Stimulated activated CD8-positive, alpha-beta memory T cell treated with anti-CD3 and anti-CD28 coated beads, Interleukin-2, amount 100 ng/mL, for 1 hour (primary cell): ENCODE measurements at places on chromosomes 16 and 17.

DNA sequence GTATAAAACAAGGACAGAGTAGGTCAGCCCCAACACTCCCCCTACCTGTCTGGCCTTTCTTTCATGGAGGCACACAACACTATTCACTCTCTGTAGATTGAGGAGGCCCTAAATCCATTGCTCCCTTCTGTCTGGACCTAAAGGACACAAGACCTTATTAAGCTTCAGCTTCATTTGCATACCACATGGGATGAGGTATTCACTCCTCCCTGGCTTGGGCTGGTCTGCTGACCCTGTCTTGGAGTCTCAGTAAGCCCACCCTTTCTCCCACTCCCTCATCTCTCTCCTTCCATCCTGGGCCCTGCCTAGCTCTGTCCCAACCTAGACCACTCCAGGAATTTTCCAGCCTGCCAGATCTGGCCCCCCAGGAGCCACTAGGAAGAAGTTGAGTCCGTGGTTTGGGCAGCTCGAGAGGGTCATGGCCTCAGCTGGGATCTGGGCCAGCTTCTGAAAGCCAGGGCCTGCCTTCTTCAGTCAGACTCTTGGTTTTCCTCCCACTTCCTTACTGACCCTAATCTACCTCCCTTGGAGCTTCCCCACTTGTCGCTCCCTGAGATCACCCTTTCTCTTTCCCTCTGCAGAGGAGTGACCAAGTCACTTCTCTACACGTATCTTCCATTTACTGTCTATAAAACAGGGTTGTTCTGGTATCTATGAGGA lies 6.5 kb upstream of the LLGL1 start:
- no peak for DNase-seq

GRCh38 chr16:65002265-65002664 lies 119.6 kb downstream of the CDH11 start:
- DNase-seq: no peak

DNA sequence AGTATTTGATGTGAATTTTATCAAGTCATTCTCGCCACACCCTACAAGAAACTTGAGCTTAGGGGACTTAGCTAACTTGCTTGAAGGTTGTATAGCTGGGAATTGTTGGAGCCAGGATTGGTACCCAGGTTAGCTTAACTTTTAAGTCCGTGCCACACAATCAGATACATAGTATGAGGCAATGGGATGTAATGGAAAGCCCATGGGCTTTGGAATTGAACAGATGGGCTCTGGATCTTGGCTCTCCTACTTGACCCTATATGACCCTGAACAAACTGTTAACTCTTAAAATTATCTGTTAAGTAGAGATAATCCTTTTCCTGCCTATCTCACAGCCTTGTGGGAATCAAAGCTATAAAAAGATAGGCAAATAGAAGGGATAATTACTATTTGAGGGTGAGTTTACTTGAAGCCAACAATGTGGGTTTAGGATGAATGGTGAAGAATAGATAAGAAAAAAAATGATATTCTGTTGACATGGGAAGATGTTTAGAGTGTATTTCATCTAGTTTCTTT lies 51.9 kb upstream of the CACNG3 start:
- DNase-seq: no peak

GRCh38 chr17:40498281-40499084 lies 2.9 kb downstream of the TNS4 start:
- DNase-seq: no peak

- DNase-seq: no peak
These were observed 27.9 kb downstream of the SDK2 start for GRCh38 chr17:73616120-73616872.

DNA sequence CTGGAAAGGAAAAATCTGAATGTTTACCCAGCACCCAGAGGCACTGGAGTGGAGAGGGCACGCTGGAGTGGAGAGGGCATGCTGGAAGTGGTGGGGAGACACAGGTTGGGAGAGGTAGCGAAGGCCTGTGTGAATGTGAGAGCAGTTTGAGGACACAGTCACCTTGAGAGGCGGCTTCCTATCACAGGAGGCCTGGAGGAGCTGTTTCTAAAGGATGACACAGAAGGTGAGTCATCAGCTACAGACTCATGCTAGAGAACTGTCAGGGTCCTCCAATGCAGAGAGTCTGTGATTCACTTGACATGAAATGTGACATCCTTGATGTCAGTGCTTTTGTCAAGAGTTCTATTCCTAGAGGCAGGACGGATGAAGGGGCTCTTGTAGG lies 13.8 kb downstream of the CTRL start:
- DNase-seq: no peak

- DNase-seq: no peak
These were observed 1.8 kb upstream of the SLC16A3 start for GRCh38 chr17:82226809-82227628.

- no peak for DNase-seq
These were observed 7.9 kb upstream of the TMEM88 start for GRCh38 chr17:7846765-7847661.

DNA sequence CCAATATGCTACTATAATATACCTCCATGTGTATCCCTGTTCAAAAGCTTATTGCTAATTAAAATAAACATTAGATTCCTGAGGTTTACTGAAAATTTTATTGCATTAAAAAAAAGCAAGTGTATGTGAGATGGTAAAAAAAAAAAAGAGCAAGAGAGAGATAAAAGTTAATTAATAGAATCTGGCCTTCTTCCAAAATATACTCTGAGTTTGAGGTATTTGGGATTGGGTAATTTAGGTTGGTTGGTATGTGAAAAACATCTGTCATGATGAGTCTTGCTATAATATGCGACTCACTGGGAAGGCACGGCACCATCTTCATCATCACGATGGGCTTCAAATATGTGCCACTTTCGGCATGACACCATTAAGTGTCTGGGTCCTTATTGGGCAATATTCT lies 711.1 kb upstream of the SOX9 start:
- DNase-seq: no peak

DNA sequence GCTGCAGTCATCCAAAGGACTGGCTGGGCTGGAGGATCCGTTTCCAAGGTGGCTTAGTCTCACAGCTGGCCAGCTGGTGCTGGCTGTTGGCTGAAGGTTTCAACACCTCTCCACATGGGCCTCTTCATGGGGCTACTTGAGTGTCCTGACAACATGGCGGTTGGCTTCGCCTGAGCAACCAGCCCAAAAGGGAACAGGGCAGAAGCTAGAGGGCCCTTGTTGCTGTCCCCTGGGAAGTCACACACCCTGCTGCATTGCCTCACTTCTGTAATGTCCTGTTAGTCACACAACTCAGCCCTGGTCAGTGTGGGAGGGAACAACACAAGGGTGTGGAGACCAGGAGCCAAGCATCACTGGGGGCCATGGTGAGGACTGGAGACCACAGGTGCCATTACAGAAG lies 36.6 kb downstream of the C16orf78 start:
- no peak for DNase-seq

DNA sequence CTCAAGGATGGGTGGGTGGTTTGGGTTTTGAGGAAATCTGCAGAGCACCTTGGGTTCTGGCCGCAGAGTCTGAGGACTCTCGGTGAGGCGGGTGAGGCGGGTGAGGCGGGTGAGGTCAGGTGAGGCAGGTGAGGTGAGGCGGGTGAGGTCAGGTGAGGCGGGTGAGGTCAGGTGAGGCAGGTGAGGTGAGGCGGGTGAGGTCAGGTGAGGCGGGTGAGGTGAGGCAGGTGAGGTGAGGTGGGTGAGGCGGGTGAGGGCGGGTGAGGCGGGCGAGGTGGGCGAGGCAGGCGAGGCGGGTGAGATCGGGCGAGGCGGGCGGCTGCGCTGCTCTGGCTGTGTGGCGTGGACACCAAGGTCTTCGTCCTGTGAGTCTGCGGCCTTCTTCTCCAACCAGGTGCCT lies 24.1 kb upstream of the RPL13 start:
- DNase-seq: no peak

- DNase-seq: no peak
These were observed 8.9 kb upstream of the GRIN2A start for GRCh38 chr16:10191096-10191495.

- DNase-seq: no peak
These were observed 17.0 kb downstream of the BCL7C start for GRCh38 chr16:30876867-30877266.

- no peak for DNase-seq
These were observed 31.8 kb downstream of the BBS2 start for GRCh38 chr16:56488035-56488434.

DNA sequence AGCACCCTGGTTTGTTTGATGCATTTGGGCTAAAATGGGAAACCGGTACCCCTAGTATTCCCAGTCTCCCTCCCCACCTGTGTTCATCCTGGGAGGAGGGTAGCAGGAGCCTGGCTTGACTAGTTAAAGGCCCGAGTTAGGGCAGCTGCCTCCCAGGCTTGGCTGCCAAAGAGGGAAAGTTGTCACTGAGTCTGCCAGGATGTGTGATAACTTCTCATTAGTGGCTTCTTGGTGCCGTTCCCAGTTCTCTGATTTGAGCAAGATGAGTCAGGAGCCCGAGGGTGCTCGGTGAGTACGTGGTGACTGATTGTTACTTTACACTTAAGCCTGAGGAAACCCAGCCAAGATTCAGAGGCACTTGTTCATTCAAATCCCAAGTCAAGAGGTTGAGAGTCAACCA lies 2.5 kb downstream of the KRT32 start:
- DNase-seq: no peak

GRCh38 chr17:81396722-81397313 lies 1.6 kb downstream of the BAHCC1 start:
- DNase-seq: no peak

- DNase-seq: no peak
These were observed 452 bp downstream of the SLC25A10 start for GRCh38 chr17:81712468-81713003.

GRCh38 chr16:56858374-56858773 lies 6.6 kb upstream of the SLC12A3 start:
- no peak for DNase-seq

GRCh38 chr17:73203788-73204479 lies 11.1 kb downstream of the COG1 start:
- DNase-seq: no peak

GRCh38 chr17:68449021-68449739 lies 8.1 kb downstream of the WIPI1 start:
- DNase-seq: no peak

GRCh38 chr17:82334622-82335394 lies 1.2 kb upstream of the SECTM1 start:
- no peak for DNase-seq

DNA sequence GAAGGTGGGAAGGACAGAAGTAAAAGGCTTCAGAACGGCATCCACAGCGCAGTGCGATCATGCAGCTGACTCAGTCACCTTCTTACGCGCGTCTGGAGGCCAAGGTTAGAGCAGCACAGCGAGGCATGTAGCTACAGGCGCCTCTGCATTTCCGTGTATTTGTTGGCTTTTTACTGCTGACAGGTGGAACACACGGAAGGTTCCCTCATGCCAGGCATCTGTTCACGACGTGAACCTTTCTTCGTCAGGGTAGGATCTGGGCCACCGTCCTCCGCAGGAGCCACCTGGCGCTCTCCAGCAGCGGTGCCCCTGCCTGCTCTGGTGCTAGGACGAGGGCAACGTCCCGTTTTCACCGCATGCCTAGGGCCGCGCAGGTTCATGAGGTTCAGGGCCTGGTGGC lies 15.3 kb downstream of the TMEM204 start:
- no peak for DNase-seq

GRCh38 chr17:39581071-39581758 lies 26.5 kb downstream of the NEUROD2 start:
- no peak for DNase-seq

DNA sequence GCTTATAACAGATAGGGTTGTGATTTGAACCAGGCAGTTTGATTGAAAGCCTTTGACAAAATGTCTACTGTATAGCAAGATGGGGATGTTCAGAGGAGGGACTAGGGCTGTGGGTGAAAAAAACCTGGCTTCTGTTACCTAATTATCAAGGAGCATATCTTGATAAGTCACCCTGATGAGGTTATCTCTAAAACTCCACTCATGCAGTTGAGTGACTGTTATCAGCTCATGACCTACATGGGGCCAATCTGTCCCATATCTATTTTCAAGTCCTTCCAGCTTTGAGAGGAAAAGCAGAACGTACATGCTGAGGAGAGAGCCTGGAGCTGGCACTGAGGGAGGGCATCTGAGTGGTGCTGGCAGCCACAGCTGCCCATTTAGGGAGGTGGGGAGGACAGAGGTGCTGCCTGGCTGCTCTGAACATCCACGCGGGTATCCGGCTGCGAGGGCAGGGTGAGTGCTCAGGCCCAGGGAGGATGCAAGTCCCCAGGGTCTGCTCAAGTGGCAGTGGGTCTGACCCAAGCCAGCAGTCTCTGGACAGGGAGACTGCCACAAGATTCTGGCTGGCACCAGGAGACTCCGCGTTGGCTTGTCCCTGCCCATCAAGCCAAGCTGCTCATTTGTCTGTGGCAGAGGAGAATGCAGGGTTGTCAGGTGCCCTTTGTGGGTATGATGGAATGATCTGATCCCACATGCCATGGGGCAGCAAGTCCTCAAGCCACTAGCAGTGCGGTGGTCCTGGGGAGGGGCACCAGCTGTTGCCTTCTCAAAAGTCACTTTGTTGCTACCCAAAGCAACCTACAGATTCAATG lies 29.2 kb downstream of the ATPAF2 start:
- no peak for DNase-seq

- no peak for DNase-seq
These were observed 48.0 kb downstream of the N4BP1 start for GRCh38 chr16:48561960-48562393.

- no peak for DNase-seq
These were observed 54.0 kb downstream of the DYNLRB2 start for GRCh38 chr16:80594756-80595155.

DNA sequence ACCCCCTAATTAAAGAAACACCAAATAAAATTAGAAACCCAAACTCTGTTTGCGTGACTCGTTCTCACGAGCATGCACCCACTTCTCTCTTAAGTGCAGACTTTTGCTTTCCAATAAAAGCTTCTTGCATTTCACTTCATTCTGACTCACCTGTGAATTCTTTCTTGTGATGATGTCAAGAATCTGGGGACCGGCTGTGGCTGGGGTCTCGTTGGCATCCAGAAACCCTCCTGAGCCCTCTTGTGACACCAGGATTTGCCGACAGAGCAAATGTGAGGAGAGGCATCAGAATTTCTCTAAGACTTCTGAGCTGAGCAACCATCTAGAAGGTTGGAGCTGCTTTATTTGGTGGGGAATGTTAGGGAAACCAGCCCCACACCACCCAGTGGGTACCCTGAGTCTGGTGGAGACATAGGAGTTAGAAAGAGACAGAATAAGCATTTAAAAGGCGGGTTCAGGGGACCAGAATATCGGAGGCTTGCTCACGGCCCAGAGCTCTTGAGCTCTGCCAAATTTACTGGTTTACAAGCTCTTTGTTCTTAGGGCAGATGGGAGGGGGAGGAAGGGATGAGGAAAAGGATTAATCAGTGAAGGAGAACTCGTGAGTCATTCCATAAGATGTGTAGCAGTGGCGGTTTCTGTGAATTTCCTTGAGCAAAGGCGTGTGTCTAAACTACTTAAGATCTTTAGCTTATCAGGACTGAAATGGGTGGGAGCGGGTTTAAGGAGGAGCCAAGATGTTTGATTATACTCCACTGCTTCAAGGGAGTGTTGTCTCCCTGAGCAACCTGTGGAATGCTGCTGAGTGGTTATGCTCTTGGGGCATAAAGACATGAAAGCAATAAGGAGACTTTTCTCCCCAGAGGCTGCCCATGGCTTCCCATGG lies 24.2 kb upstream of the TMC5 start:
- DNase-seq: no peak

GRCh38 chr17:40443196-40443987 lies at the start of gene IGFBP4:
IGFBP4 (plus strand) TSS chr17:40443450; CDS start chr17:40443736, 286 bp downstream.
- peak; percentile 44 for DNase-seq

- DNase-seq: no peak
These were observed 6.8 kb downstream of the FHOD1 start for GRCh38 chr16:67240506-67240905.

GRCh38 chr16:8469102-8469778 lies 121.1 kb downstream of the TMEM114 start:
- DNase-seq: no peak

- DNase-seq: no peak
These were observed 16.5 kb upstream of the CLEC3A start for GRCh38 chr16:78005881-78006280.

GRCh38 chr17:79201536-79202227 lies 127.1 kb downstream of the ENGASE start:
- DNase-seq: no peak
